HuH-7.5 (cell line): ENCODE measurements at places on chromosomes 7 and 10.

DNA sequence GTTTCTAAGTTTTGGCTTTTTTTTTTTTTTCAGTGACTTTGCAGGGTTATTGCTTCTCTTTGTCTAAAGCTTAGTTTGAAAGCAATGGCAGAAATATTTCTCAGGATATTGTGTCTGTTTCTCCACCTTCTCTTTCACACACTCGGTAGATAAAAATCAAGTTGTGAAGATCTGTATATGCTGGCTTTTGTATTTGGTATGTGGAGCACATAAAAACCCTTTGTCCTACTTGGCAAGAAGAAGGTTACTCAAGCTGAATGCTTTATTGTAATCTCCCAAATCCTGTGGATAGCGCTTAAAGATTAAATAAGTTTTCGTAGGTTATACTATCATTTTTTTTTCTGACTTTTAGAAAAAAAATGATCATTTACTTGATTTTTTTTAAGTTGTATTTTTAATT lies 172.4 kb downstream of the CDCA7L start:
- DNase-seq, result no peak

GRCh38 chr7:122572706-122573105 lies 126.2 kb downstream of the RNF133 start:
- no peak for DNase-seq

DNA sequence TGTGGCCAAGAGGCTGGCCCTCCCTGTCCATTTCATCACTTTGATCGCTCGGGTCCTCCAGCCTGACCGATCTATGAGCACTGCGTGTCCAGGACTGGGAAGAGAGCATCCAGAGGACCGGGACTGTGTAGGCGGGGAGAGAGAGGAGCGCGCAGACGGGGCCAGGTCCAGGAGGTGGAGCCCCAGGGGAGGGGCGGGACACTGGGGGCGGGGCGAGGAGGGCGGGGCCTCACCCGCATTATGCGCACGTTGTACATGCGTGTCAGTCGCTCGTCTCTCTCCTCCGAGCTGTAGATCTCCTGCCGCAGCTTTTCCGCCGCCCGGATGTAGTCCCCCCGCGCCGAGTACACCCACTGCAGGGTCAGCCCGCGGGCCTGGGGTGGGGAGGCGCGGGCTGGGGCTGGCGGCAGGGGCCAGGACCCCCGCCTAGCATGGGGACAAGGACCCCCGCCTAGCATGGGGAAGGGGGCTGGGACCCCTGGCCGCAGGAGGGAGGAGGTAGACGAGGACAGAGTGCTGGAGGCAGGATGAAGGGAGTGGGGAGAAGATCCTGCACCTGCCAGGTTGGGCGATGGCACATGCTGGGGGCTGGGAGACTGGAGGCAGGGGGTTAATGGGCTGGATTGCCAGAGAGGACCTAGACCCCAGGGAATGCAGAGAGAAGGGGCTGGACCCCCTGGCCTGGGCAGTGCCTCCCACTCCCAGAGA lies 14.3 kb downstream of the MOSPD3 start:
- peak; percentile 54 for DNase-seq

GRCh38 chr7:94391726-94392392 lies 2.8 kb upstream of the COL1A2 start:
- DNase-seq, result no peak

- peak; percentile 93 for DNase-seq
These were observed 94.5 kb downstream of the SEC61G start for GRCh38 chr7:54664235-54665228.

DNA sequence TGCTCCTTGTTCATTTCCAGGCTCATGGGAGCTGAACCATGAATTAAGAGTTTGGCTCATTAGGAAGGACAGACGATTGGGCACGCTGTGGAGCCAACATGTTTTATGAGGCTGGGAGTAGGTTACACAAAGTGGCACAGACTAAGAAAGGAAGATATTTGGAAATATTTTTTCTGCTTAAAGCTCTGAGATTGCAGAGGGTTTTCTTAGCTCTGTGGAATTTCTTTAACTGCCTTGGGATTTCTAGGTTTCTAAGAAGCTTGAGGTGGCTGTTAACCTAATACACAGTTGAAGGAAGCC lies 344.6 kb downstream of the RNLS start:
- no peak for DNase-seq

GRCh38 chr7:29881724-29882123 lies 75.4 kb downstream of the WIPF3 start:
- DNase-seq, result no peak

DNA sequence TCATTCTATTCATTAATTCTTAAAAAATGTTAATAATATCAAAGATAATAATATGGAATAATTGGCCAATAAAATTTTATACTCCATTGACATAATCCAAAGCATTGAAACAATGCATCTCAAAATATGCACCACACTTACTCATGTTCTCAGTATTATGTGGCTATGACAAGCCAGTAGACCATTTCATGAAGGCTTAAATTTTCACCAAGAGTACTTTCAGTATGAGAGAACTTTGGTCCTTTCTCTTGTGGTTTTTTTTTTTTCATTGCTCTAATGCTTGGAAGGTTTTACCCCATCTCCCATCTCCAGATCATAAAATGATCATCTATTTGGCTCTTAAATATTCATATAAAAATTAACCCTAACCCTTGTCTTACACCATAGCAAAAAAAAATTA lies 45.5 kb upstream of the TMEM140 start:
- no peak for DNase-seq

DNA sequence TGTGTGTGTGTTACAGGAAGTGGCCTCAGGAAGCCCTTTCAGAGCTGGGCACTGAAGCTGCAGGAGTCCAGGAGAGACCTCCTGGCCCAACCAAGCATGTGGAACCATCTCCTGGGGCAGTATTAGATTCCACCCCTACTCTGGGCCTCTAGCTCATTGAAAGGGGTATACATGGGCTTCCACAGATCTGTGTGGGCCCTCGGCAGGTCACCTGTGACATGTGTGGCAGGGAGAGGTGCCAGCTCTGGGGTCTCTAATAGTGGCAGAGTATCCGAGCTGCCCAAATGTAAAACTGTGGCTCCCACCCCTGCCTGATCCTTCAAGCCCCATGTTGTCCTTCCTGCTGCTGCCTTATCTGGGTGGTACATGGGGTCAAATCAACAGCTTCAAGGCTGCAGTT lies 144.1 kb downstream of the GLCCI1 start:
- no peak for DNase-seq

GRCh38 chr10:91220954-91221675 lies 652 bp downstream of the PCGF5 start:
- peak; percentile 44 for DNase-seq

DNA sequence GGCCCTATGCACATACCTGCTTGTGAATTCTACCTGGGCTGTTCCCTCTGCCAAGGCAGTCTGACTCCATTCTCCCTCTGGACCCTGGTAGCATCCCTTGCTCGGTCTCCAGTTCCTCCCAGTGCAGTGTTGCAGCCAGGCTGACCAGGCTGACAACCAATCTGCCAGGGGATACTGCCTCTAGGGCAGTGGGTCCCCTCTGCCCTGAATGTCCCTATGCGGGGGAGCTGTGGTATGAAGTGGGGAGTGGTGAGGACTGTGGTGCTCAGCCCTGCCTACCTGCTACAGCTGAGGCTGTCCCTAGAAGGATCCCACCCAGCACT lies 48.0 kb upstream of the CAMK2B start:
- no peak for DNase-seq

DNA sequence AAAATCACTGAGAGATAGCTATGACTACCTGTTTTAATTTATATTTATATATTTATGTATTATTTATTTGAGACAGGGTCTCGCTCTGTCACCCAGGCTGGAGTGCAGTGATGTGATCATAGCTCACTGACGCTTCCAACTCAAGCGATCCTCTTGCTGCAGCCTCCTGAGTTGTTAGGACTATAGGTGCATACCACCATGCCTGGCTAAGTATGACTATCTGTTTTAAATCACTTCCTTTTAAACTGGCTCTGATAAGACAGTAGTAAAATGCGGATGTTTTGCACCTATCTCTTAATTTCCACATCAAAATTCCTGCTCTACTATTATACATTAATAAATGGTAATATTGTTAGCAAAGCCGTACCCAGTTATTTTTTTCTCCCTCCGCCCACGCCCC lies 41.8 kb downstream of the DNMBP start:
- DNase-seq, result no peak

DNA sequence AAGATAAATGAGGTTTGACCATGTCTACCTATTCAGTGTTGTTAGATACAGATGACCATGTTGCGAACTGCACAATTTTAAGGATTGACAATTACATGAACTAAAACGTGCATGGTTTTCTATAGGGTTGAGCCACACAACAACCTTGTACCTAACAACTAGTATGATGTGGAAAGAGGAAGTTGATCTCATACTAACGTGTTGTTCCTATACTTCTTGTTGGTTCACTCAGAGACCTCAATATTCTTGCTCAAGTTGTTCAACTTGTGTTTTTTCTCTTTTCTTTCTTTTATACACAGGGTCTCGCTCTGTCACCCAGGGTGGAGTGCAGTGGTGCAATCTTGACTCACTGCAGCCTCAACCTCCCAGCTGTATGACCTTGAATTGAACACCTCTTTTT lies 6.1 kb upstream of the KEL start:
- no peak for DNase-seq

DNA sequence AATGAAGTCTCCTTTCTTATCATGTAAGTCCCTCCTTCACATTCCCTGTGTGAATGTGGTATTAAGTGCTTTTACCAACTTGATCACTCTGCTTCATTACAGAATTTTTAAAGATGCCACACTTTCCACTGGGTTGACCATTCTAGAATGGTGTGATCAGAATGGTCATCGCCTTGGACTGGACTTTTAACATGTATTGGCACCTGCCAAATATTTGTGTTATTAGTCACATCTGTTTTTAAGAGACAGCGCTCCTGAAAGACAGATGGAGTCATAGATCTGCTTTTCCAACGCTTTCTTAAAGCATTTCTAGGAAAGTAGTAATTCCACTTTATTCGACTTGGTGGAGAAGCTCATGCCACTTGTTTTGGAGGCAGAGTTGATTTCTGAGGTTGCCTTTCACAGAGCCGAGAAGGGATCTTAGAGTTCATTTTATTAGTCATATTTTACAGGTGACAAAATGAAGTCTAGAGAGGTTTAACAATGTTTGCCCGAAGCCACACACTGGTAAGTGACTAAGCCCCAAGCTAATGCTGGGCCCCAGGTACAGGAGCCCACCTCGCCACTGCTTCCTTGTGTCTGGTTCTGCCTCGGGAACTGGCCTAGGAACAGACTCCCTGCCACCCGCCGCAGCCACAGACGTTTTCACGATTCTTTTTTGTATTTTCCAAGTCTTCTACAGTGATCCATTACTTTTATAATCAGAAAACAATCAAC lies 10.4 kb upstream of the BAMBI start:
- DNase-seq, result no peak

DNA sequence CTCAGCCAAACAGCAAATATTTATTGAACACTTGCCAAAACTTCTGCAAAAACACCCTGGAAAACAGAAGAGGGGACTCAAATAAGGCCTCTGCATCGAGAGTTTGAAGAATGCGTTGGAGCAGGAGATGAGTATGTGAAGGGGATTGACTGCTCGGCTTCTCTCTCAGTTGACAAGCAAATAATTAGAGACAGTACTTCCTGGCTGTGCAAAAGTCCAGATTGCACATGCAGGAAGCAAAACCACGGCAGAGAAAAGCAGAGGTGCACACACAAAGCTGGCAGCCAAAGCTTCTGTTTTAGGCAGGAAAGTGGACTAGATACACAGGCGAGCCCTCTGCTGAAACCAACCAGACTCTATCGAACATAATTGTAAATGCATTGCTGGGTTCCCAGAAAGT lies 343.6 kb upstream of the MGMT start:
- no peak for DNase-seq

DNA sequence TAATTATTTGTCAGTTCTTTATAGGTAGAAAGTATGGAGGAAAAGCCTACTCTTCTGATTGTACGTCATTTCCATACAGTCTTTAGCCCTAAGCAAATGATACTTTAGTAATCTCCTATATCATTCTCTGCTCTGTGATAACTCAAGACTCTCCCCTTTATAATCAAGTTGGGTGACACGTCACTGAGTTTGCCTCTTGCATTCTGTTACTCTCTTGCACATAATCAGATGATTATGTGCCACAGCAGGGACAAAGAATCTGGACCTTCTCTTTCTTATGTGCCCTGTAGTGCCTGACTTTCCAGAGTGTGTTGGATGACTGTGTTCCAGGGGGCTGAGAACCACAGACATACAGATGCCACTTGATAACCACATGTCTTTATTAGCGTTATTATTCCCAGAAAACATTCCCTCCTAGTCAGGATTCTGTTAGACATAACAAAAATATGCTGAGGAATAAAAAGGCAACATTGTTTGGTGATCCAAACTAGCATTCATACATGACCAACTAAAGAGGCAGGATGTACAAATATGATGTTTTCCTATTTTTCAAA lies 116.4 kb upstream of the HGF start:
- DNase-seq, result no peak
